Activated CD4-positive, alpha-beta T cell treated with anti-CD3 and anti-CD28 coated beads, Interleukin-2, amount 50 U/mL, for 24 hours (primary cell): ENCODE measurements at places on chromosomes 13 and 19.
A peak's percentile ranks its signal among the peaks of the same experiment; 100 is the strongest.

GRCh38 chr13:48626726-48627451, 26.8 kb upstream of the CYSLTR2 start:
- no peak for DNase-seq

DNA sequence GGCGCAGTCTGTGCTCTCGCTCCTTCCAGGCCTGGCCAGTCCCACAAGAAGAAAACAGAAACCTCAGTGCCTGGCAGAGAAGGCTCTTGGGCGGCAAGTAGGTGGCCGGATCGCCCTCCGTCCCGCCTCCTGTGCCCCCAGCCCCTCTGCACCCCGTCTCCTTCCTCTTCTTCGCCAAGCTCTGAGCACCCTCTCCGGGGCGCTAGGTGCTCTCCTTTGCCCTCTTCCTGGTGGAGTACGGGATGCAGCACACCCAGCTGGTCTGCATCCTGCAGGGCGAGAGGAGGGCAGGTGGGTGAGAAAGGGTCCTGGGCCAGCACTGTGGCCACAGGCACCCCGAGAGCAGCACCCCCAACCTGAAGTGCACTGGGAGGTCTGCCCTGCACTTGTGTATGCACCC, 17.3 kb downstream of the C13orf46 start:
- DNase-seq: no peak

DNA sequence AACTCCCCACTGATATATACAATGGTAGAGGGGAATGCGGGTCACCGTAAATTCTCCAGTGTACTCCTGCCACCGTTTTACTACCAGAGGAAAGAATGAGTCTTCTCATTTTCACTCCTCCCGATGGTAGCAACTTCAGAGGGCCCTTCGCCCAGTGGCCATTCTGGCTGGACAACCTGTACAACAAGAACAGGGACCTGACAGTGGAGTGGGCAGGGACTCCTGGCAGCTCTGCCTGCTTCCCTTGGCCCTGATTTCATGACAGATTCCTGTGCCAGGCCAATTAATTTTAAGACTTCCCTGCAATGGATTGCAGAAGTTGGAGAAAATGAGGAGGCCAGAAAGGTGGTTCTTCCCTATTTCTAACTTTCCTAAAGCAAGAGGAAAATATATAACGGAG, 148.9 kb downstream of the GPC6 start:
- DNase-seq: no peak

GRCh38 chr13:113618455-113618854, 33.9 kb downstream of the TFDP1 start:
- no peak for DNase-seq

- DNase-seq: no peak
These were observed 134.8 kb downstream of the NUFIP1 start for GRCh38 chr13:44854313-44855060.

- DNase-seq: peak; percentile 1
These were observed 396.9 kb upstream of the SLITRK5 start for GRCh38 chr13:87274209-87274819.

GRCh38 chr19:51368366-51369282, at the start of gene CLDND2:
Gene CLDND2 (minus strand): TSS chr19:51369003. CDS start chr19:51368577, 426 bp downstream.
- DNase-seq: no peak

DNA sequence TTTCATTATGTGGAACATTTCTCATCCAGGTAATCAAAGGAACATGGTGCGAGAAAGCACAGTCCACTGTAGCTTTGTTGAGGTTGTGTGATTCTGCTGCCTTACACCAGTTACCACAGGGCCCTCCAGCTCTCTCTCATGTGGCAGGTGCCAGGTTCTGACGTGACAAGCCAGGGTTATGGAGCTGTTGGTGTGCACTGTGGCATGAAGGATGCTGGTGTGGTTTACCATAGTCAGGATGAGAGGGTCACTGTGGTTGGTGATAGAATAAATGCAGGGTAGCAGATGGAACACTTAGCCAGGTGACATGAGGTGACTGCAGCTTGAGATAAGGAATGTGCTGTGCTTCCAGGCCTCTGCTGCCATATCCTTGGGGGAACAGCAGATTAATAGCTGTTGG, 7.4 kb downstream of the ZNF223 start:
- no peak for DNase-seq

DNA sequence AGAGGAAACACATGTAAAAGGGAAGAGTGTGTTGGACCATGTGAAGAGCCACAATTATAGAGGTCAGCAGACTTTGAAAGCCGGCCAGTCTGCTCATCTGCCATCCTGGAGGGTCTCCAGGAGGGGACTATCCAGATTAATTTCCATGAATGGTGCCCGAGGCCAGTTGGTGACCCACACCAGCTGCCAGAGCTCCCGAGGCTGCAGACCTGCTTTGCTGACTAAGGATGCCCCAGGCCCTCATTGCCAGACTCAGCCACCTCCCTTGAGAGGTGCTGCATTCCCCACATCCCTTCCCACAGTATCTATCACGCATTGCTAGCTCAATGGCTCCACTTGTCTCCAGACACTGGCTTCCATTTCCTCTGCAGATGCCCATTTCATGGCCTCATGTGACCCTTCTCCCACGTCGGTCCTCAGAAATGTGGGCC, 110.3 kb downstream of the NALCN start:
- DNase-seq: no peak

GRCh38 chr13:99199541-99200431, 868 bp upstream of the UBAC2 start:
- DNase-seq: no peak
